ENCODE measurements at places on chromosomes 2 and 18. TPM values are rescaled to one million over a fixed set of nuclear protein-coding genes. Genes with fewer than 3 reads are reported as not detected.

Gene STON1
- 6.7 TPM for total RNA-seq

DNA sequence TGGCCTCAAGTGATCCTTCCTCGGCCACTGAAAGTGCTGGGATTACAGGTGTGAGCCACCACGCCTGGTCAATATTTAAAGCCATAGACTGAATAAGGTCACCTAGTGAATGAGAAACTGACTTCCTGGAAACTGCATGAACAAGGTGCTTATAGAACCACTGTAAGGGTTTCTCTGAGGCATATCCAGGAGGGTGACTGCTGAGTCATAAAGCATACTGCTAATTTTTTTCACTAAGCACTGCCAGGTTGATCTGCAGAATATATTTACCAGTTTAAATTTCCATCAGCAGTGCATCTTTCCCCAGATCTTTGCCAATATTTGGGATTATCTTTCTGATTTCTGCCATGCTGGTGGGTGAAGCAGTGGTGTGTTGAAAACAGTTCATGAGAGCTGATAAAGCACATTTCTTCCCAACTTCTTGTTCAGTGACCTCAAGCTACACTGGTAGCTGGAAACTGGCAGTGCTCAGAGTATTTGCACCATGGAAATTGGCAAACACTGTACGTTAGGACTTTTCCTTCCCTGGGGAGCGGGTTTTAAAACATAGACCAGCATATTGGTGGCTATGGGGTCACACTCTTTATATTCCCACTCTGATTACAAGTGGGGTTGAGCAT, 4.2 kb upstream of the CLIP4 start:
- DNase-seq = no peak

- DNase-seq = no peak
Measured at GRCh38 chr18:55069497-55069896, 110.2 kb upstream of the CCDC68 start.

Gene PLEKHH2
- 5.2 TPM for total RNA-seq

Gene DPP10
- 0.13 TPM for total RNA-seq

Gene DHRS9
- total RNA-seq = 9.8 TPM

- no peak for DNase-seq
Measured at GRCh38 chr18:55413474-55413873, 174.5 kb downstream of the TCF4 start.

- no peak for DNase-seq
Measured at GRCh38 chr2:145599756-145600155, 1079.8 kb upstream of the ZEB2 start.
